ENCODE measurements at places on chromosomes 7 and 10.

DNA sequence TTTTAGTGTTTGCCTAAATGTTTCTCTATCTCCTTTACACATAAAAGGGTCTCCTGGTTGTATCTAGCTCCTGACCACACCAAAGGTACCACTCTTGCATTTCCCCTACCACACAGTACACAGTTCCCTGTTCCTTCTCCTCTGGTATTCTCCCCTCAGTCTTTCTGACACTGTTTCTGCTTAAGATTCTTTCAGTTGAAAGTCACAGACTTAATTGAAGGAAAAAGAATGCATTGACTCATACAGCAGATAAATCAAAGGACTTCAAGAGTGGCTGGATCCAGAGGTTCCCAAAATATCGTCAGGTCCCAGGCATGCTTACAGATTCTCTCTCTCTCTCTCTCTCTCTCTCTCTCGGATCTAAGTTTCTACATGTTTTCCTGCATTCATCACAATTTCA lies 185.6 kb upstream of the LRGUK start:
- no peak for DNase-seq

DNA sequence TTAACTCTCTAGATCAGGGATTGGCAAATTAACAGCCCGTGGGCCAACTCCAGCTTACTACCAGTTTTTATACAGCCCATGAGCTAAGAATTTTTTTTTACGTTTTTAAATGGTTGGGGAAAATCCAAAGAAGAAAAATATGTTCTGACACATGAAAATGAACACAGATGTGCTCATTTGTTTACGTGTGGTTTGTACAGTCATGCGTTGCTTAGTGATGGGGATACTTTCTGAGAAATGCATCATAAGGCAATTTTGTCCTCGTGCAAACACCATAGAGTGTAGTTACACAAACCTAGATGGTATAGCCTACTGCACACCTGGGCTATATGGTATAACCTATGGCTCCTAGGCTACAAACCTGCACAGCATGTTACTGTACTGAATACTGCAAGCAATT lies 8.3 kb upstream of the SMKR1 start:
- DNase-seq: peak; percentile 16

DNA sequence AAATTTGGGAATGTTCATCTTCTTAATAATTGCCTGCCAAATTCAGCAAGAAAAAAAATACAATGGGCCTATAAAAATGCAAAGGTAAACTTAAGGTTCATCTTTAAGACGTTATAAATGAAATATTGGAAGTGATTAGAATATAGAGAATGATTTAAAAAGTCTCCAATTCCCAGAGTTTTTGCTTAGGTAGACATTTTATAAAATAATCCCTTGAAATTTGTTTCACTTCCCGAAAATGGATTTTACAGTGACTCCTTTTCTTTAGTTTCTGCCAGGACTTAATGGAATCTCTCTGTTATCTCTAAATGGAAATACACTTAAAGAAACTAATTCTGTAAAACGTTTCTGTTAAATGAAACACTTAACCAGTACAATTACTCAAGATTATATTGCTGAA lies 544.2 kb upstream of the TEX47 start:
- no peak for DNase-seq

DNA sequence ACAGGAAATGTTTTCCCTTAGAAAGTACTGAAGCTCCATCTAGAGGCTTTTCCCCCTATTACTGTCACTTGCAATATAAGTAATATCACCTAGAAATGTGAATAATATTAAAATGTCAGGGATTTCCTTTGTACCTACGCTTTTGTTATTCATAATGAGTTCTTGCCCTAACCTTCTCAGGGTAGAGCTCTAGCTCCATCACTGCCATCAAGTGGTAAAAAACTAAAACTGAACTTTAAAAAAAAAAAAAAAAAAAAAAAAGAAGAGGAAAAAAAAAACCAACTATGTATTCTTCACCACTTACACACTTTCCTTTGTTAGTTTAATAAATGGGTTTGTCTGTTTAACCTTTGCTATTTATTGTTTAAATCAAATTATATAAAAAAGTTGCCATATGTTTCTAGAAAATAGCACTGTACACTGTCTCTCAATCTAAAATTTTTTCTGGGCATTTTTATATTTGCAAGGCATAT lies 49.9 kb downstream of the DNAJC1 start:
- no peak for DNase-seq

- no peak for DNase-seq
Observed at GRCh38 chr10:124625831-124626238, 118.3 kb downstream of the FAM53B start.

DNA sequence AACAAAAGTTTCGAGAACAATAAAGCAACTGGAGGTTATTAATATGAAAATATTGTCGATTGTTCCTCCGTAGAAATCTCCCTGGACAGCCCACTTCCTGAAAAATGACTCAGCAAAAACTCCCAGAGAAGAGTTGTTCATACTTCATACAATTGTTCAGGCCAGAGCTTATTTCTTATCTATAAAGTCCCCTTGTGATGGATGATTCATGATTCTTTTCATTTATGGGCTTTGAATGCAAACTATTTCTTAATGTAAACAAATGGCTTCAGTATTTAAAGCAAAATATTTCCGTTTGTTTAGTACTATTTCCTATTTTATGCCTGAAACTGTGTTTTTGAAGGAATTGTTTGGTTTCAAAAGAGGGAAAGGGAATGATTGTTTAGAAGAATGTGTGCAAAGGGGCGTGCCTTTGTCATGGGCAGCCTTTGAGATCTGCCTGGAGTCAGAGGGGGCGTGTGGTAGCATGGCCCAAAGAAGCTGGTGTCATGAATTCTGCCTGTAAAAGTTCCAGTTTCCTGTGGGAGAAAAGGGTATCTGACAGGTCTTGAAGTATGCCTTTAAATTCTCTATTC lies 26.2 kb upstream of the EXOC6 start:
- DNase-seq: no peak

- DNase-seq: no peak
Observed at GRCh38 chr7:47304727-47305719, 276.9 kb downstream of the TNS3 start.

- DNase-seq: no peak
Observed at GRCh38 chr10:112658465-112658864, 211.4 kb downstream of the VTI1A start.

- no peak for DNase-seq
Observed at GRCh38 chr10:130894471-130894870, 417.1 kb downstream of the TCERG1L start.

- no peak for DNase-seq
Observed at GRCh38 chr10:28694530-28694929, 17.2 kb downstream of the BAMBI start.

- DNase-seq: peak; percentile 63
Observed at GRCh38 chr10:96370584-96371157, 11.9 kb upstream of the OPALIN start.

DNA sequence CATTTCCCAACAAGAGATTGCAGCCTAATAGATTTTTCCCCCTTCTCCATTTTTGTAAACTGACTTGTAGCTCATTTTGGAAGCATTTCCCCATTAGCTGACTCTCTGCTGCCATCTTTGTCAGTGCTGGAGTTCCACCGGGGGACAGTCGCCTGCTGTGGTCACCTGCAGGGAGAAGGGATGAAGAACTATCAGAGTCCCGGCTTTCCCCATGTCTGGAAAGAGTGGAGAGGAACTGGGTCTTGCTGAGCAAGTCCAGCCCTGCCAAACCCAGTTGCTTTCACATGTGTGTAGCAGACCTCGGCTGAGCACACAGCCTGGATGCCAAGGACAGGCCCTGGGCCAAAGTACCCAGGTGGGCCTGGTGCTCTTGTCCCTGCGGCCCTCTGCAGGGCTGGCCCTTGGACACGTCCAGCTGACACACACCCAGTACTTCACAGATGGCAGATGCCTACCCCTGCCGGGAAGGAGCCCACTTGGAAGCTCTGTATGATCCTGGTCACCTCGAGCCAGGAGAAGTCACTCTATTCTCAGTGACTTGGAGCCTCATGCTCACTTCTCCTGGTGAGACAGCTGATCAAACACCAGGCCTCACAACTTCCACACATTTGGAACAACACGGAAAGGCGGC lies 157.3 kb upstream of the NPVF start:
- DNase-seq: no peak

- DNase-seq: no peak
Observed at GRCh38 chr10:18178854-18179483, 38.7 kb downstream of the CACNB2 start.

GRCh38 chr7:95395755-95396135 lies 430 bp downstream of the PON3 start:
- no peak for DNase-seq

- peak; percentile 84 for DNase-seq
Observed at GRCh38 chr7:132655131-132655727, 79.0 kb upstream of the PLXNA4 start.

GRCh38 chr10:68330852-68331454 lies 911 bp upstream of the HNRNPH3 start:
- peak; percentile 40 for DNase-seq

- peak; percentile 68 for DNase-seq
Observed at GRCh38 chr7:131188367-131189339, 139.0 kb upstream of the MKLN1 start.

- no peak for DNase-seq
Observed at GRCh38 chr7:121519548-121520521, 123.7 kb upstream of the FAM3C start.

DNA sequence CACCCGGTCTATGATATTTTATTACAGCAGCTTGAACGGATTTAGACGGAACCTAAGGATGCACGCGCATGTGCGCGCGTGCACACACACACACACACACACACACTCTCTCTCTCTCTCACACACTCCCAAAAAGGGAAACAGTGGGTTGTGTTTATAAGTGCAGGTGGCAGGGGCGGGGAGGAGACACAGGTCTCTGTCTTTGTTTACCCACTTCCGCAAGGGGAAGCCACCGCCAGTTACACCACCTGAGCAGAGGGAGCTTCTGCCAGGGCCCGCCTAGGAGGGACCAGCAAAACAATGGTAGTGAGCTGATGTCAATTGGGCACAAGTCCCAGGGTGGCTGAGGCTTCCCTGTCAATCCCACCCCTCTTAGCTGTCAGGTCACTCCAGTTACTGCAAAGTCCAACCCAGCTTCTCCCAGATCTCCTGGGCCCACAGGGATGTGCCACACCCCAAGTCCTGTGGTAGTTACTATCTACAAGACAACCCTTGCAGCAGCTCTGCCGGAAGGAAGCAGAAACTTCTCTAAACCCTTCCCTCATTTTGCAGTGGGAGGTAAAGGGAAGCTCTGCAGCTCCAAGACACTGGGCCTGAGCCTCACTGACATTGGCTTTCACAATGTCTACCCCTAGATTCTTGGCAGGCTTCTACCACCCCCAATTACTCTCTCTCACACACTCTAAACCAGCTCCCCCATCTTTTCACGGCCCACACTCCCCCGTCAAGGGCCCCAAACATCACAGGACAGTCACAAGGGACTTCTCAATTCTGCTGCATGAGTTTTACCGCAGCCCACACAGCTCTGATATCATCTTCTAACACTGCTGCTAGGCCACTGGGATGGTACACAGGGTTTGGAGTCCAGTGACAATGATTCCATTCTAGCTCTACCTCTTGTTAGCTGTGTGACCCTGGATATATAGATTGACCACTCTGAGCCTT lies 17.6 kb downstream of the ANXA11 start:
- DNase-seq: peak; percentile 82

DNA sequence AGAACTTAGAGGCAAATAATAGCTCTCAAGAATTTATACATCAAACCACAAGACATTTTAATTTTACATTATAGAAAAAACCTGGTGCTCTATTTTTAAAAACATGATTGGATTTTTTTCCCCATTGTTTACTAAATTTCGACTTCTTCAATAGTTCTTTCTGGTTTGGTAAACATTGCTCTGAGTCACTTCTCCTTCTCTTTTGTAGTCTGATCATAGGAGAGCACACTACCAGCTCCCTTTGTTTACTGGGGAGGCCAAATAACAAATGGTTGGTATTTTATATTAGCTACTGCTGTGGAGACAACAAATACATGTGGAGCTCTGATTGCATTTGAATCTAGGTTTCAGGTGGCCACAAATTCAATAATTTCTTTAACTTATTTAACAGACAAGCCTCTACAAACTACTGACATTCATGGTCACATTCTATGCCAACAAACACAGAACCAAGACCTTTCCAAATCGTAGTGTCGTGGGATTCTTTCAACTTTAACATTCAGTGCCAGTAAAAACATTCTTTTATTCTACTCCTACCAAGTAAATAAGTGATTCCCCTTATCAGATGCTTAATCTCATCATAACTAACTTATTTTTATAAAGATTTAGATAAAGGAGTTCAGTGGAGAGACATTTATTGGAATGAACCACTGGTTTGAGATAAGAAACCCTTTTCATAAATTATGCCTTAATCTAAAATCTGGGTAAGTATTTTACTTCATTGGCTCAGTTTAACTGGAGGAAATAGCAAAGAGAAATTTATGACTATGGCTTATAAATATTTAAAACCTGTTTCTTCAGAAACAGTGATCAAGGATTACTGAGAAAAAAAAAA lies 17.7 kb upstream of the FXYD4 start:
- no peak for DNase-seq

- peak; percentile 61 for DNase-seq
Observed at GRCh38 chr7:106346678-106347217, 62.0 kb upstream of the NAMPT start.

DNA sequence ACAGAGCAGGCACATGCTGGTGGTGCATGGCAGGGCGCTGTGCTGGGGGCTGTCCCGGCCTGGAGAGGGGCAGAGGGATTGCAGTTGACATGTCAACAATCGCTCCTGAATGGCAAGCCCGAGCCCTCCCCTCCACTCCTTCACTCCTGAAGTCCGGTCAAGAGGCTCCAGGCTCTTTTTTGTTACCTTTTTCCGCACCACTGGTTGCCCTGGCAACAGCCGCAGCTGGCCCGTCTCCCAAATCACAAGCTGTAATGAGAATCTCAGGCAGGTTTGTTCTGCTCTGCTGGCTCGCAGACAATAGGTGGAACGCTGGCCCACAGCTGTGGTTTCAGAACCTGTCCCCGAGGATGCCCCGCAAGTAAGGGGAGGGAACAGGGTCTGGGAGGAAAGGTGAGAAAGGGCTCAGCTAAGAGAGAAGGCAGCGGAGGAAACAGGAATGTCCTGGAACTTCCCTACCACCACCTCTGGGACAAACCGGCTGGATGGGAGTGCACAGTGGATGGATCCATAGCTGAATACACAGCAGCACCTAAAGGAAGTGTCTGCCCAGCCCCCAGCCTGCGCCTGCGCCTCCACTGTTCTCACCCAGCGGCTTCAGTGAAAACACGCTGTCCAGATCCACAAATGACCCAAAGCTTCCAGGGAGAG lies 58.9 kb downstream of the CALML3 start:
- DNase-seq: no peak

DNA sequence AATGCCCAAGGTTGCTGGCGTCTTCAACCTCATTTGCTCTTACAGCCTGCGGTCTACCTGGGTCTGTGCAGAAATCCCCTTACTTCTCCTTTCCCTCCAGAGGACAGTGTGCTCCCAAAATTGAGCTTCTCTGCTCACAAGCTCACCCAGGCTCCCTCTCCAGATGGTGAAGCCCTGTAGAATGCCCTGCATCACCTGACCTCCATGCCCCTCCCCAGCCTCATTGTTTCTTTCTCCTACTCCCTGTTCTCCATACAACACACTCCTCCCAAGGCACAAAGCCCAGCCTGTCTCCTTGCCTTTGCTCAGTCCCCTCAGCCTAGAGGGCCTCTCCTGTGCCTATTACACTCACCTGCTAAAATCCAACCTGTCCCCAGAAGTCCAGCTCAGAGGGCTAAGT lies 3.5 kb downstream of the CRHR2 start:
- DNase-seq: no peak

All from activated CD4-positive, alpha-beta memory T cell treated with anti-CD3 and anti-CD28 coated beads for 36 hours (primary cell).